ENCODE measurements at places on chromosomes 11 and 22.
A peak's percentile ranks its signal among the peaks of the same experiment; 100 is the strongest.

DNA sequence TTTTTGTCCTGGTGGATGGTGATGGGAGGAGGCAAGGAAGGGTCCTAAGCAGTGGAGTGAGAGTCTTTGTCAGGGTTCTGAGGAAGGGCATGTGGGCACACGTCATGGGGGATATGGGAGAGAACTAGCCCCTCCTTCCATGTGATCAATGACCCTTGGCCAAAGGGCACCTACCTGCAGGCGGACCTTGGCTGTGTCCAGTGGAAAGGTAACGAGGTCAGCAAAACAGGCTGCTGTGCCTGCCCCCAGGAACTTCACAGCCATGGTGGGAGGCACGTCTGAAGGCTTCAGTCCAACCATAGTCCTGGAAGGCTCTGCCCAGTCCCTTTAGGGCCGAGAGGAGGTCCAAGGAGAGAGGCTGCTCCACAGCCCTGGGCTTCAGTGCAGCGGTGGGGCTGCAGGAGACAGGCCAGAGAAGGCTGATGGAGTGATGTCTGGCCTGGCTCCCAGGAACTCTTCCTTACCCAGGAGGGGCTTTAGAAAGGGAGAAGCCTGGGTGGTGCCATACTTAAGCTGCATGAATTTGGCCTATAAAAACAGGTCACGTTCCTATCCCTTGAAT lies 2.1 kb downstream of the UCP3 start:
- DNase-seq = no peak

DNA sequence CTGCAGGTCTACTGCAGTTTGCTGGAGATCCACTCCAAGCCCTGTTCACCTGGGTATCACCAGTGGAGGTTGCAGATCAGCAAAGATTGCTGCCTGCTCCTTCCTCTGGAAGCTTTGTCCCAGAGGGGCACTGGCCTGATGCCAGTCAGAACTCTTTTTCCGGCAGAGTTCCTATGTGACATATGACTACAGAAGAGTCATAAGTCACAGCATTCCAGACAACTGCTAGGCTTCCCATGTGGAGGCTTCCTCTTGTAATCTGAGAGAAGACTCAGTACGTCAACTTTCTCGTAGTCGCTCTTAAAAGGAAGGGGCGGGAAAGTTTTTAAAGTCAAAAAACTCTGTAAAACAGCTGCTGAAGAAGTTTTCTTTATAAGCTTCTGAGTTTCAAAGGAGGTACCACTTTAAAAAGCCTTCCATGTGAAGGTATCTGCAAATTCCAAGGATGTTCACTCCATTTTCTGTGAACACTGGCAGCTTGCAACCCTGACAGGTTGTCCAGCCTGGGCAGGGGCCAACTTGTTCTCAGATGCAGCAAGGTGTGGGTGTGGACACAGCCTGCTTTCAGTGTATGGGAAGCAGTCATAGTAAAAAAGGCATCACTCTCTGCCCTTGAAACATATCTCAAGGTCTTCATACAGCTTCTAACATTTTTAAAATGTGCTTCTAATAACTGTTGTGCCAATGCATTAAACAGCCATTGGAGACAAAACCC lies 97.8 kb downstream of the ME3 start:
- DNase-seq = no peak

DNA sequence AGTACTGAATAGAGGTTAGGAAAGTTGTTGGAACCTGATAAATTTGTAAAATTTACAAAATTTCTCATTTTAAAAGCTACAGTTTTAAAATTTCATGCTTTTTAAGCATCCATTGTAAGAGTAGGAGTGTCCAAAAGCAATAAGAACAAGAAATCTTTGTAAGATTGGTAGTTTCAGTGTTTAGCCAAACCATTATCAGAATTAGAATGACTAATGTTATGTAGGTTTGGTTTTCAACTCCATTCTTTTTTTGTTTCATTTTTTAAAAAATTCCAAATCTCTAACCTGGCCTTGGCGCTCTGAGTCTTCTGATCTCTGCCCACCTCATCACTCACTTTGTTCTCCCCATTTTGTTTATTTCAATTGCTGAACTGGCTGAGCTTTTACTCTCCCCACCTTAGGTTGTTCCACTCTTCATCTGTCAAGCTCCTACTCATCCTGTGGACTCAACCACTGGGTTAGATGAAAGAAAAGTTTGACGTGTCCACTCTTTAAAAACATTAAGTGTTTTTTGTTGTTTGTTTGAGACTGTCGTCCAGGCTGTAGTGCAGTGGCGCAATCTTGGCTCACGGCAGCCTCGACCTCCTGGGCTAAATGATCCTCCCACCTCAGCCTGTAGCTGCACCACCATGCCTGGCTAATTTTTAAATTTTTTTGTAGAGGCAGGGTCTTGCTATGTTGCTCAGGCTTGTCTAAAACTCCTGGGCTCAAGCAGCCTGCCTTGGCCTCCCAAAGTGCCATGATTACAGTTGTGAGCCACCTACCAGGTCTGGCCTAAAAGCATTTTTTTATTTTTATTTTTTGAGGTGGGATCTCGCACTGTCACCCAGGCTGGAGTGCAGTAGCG lies 14.0 kb downstream of the EP300 start:
- no peak for DNase-seq

DNA sequence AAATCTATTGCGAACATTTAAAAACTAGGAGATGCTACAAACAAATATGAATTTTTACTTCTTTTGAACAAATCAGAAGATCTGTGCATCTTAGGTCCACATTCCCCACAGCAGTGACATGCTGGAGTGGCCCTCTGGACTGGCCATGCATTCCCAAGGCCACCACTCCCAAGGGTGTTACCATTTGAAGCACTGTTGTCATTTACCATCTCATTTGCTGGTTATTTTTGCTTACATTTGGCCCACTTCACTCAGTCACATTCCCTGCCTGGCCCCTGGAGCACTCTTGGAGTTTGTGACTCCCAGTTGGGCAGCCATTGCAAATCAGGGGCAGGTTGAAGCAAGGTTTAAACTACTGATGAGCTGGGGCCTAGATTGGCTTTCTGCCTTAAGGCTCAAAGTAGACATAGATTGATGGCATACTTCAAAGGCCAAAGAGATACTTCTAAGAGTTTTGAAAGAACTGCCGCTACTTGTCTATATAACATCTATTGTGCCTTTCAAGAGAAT lies 8.5 kb upstream of the ZNRF3 start:
- no peak for DNase-seq

DNA sequence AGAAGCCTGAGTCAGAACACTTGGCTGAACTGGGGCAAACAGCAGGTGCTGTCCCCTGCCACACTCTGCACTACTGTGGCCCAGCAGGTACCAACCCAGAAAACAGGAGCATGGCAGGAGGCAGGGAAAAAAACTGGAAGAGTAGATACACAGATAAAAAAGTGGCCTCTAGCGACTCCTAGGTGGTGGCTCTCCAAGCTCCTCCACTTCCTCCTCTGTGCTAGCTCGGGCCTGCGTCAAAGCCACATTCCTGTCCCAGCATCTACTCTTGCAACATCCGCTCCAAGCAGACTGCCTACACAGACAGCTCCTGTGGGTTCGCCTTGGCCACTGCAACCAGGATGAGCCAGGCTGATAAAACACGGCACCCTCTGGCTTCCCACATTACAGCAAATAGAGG lies 6.9 kb downstream of the OR8B12 start:
- DNase-seq = peak; percentile 56

- no peak for DNase-seq
These were observed 16.4 kb downstream of the EHF start for GRCh38 chr11:34637303-34637702.

- no peak for DNase-seq
These were observed 35.7 kb downstream of the DAGLA start for GRCh38 chr11:61715867-61716266.

DNA sequence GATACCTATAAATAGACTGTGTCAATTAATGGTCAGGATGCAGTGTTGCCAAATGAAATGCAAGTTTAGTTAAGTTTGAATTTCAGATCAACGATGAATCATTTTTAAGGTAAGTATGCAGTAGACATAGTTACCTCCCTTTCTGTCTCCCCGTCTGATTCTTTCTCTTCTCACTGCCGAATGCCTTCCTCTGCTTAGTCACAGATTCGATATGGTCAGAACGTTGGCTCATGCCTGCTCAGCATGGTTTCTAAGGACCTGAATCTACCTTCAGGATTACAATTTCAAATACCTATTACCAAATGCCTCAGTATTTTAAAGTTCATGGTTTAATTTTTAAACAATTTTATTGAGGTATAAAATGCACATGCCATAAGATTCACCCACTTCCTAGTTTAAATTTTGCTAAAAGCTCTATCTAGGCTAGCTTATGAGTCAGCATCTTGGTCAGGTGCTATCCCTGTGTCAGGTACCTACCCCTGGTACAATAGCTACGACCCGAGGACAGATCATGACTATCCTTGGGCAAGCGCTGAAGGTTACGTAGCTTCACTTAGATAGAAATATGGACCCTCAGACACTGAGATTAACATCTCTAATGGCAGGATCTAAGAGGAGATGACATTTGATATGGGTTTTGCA lies 78.2 kb upstream of the SPON1 start:
- no peak for DNase-seq

- DNase-seq = no peak
These were observed at the start of gene SLC16A8 for GRCh38 chr22:38083931-38084631. Gene SLC16A8 (minus strand): TSS chr22:38084184. CDS start chr22:38082873, 1,311 bp downstream.

- no peak for DNase-seq
These were observed 104.7 kb downstream of the ETS1 start for GRCh38 chr11:128482512-128483191.

DNA sequence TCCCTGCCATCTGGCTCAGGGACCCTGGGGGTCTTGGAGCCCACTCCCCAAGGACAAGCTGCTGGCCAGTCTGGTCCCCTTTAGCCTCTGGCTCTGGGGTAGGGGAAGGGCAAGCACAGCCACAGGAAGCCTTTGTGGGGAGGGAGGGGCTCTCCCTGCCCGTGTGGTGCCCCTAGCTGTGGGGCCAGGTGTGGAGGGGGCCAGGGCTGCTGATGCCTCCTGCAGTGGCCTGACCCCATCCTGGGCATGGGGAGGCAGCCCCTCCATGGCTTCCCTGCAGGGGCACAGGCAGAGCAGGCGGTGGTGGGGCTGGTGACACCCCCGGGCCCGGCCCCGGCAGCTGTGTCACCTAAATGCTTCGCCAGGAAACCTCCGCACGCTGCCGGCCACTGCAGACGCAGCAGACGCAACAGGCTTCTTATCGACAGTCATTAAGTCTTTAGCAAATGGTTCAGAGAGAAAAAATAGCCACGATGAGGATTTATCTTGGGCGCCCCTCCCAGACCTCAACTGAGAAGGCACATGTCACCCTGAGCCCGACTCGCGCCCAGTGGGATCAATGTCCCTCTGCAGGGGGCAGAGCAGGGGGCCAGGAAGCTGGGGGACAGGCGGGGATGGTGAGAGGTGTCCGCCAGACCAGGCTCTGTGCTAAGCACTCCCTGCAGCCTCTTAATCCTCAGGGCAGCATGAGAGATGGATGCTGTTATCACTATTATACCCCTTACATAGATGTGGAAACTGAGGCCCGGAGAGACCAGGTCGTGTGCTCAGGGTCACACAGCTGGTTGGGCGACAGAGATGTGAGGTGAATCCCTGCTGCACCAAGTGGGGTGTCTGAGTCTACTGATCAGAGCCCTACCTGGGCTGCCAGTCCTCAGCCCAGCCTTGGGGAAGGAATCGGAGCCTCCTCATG lies 33.9 kb downstream of the FLRT1 start:
- DNase-seq = no peak

DNA sequence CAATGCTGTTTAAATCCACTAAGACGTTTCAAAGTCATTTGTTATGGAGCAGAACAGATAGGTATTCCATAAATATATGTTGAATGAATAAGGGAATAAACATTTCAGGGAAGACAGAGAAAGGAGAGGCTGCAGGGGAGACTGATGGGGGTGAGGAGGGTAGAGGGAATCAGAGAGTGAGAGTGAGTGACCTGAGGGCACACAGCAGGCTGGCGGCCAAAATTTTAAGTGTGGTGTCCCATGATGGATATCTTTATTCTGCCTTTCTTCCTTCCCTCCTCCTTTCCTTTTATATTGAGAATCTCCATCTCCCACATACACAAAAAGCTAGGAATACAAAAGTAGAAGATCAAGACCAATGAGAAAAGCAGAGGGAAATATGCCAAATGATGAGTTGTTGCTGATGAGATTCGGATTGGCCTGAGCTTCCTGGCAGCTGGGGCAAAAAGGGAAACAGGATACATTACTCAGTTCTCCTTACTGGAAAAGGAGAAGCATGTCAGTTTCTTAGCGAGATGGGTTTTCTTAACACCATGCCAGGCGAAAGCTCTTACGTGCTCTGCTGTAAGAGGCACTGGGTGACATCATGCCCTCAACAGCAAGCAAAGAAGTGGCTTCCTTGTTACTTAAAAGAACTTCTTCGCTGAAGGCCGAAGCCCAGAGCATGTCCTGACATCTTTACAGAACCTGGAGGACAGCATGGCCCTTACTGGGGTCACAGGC lies 11.2 kb upstream of the CYTH4 start:
- DNase-seq = no peak

Measured in NCI-H460 (cell line).